ENCODE measurements at places on chromosomes 5 and 9. TPM values are rescaled to one million over a fixed set of nuclear protein-coding genes. Genes with fewer than 3 reads are reported as not detected.

PKD2L2 gene
- not detected for polyA plus RNA-seq

EQTN gene
- 0.17 TPM for polyA plus RNA-seq

DBH gene
- not detected for polyA plus RNA-seq

LCP2 gene
- polyA plus RNA-seq = 8.6 TPM

FOXE1 gene
- polyA plus RNA-seq = not detected

OTULINL gene
- polyA plus RNA-seq = 12.5 TPM

CCDC183 gene
- polyA plus RNA-seq = 3.5 TPM

ENG gene
- polyA plus RNA-seq = 25.7 TPM

IFNB1 gene
- not detected for polyA plus RNA-seq

PRXL2C gene
- polyA plus RNA-seq = 3.0 TPM

AK3 gene
- 116 TPM for polyA plus RNA-seq

KCNN2 gene
- polyA plus RNA-seq = not detected

RAD50 gene
- 8.1 TPM for polyA plus RNA-seq

OR1Q1 gene
- not detected for polyA plus RNA-seq

SLC6A3 gene
- polyA plus RNA-seq = 0.06 TPM

AGGF1 gene
- 10.8 TPM for polyA plus RNA-seq

SMC2 gene
- 3.5 TPM for polyA plus RNA-seq

PCDH1 gene
- 11.8 TPM for polyA plus RNA-seq

TCF7 gene
- polyA plus RNA-seq = 3.7 TPM

ANKRD20A1 gene
- polyA plus RNA-seq = 1.6 TPM

All from sigmoid colon (tissue), 7 donors.